ENCODE measurements at places on chromosomes 1 and 21.

- DNase-seq = no peak
Observed at GRCh38 chr1:205650241-205650640, 18.4 kb upstream of the ELK4 start.

DNA sequence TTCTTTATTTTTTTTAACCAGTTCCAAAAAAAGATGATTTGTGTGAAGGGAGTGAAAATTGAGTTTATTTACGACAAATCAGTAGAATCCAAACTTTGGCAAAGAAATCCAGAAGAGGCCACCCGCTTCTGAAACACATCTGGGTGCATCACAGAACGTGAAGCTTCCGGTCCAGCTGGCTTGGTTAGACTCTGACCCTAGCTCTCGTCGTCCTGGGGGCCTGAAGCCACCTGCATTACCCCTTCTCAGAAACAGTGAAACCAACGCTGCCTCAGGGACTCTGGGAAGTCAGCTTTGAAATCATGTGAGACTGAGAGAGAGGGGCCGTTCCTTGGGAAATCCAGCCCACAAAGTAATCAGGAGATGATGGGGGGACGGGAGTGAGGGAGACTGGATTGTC lies 21.8 kb downstream of the AJAP1 start:
- no peak for DNase-seq

DNA sequence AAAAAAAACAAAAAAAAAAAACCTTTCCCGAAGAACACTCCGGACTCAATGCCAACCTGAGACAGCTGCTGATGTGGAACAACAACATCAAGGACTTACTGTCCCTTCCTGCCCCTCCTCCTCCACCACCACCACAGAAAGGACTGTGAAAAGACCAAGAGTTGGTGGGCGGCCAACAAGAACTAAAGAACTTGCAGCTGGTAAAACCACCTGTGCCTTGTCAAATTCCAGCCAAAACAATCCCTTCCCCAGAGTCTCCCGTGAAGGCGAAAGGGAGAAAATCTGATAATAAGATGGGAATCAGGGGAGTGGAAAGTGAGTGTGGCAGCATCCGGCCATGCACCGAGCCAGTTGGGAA lies 88.9 kb downstream of the PROX1 start:
- no peak for DNase-seq

GRCh38 chr21:22297575-22297974 lies 1299.4 kb downstream of the NCAM2 start:
- no peak for DNase-seq

- no peak for DNase-seq
Observed at GRCh38 chr1:113320272-113320671, 70.0 kb upstream of the MAGI3 start.

GRCh38 chr1:198019126-198019525 lies 102.0 kb downstream of the LHX9 start:
- DNase-seq = no peak

DNA sequence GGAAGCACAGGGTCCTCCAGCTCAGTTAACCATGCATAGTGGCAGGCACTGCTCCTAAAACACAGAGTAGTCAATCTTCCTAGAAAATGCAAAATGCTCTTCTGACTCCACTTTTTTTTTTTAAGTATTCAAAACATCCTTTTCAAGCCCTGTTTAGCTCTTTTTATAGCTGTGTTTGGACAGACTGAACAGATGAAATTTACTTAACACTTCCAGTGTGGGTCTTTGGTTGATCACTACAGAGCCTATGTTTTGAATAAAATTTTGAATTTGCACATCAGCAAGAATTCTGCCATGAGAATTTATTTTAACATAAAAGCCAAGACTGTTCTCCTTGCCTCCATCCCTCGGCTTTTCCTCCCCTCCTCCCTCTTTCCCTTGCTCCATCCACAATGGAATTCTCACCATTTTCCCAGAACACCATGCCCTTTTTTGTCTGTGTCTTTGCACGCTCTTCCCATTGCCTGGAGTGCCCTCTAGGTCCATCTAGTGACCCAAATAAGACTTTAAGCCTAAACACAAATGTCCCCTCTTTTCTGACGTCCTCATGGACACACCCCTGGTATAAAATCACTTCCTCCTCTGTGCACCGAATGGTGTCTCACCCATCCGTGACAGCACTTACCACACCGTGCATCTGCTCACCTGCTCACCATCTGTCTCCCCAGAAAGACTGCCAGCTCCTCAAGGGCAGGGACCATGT lies 24.0 kb upstream of the CPT2 start:
- DNase-seq = peak; percentile 48

- no peak for DNase-seq
Observed at GRCh38 chr1:12439073-12439472, 178.9 kb downstream of the DHRS3 start.

- DNase-seq = no peak
Observed at GRCh38 chr1:154553056-154554030, 5.1 kb downstream of the UBE2Q1 start.

- DNase-seq = peak; percentile 5
Observed at GRCh38 chr1:169601096-169601881, 15.0 kb upstream of the F5 start.

GRCh38 chr1:65254320-65255034 lies 54.9 kb upstream of the DNAJC6 start:
- peak; percentile 73 for DNase-seq

- no peak for DNase-seq
Observed at GRCh38 chr1:32893198-32894018, 7.1 kb downstream of the HPCA start.

DNA sequence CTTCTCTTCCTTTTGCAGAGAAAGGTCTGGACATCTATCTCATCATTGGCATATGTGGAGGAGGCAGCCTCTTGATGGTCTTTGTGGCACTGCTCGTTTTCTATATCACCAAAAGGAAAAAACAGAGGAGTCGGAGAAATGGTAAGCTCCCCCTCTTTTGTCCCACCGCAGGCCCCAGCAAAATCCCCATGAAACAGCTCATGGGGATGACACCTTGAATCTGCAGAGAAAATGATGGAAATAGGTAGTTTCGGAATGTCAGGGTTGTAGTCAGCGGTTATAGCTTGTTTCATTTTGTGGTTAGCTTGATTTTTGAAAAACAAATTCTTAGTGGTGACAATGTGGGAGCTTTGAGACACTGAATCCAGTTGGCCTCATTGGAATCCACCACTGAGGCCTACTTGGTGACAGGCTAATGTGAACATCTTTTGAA lies 10.3 kb downstream of the CD2 start:
- DNase-seq = no peak

GRCh38 chr1:90761781-90762589 lies 44.9 kb upstream of the BARHL2 start:
- DNase-seq = no peak

DNA sequence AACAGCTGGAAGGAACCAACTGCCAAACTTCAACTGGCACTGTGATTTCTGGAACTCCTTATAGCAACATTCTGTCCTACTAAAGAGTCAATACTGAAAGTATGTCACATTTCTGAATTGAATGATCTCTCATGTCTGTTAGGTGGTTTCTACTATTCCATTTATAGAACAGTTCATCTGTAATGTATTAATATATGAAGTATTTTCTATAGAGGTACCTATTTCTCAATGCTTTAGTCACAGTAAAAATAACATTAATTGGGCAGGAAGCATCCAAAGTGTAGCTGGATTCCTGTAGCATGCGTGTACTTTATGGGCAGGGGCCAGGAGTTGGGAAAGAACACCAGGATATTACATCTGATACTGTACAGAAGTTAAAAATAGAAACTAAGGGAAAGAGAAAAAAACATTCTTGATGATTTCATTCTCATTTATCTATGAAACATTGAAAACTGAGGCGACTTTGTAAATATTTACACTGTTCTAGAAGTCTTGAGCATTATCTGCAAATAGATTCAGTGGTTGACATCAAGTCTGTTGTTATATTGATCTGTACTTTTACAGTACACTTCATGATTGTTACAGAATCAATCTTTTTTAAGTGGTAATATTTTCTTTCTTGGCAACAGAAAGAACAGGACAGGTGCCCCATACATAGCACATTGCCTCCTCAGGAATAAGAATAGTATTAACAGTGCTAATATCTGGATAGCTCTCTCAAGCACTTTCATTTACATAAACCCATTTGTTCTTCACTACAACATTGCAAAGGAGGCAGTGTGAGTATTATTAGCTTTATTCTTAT lies 6.2 kb upstream of the ZNF281 start:
- DNase-seq = peak; percentile 73

DNA sequence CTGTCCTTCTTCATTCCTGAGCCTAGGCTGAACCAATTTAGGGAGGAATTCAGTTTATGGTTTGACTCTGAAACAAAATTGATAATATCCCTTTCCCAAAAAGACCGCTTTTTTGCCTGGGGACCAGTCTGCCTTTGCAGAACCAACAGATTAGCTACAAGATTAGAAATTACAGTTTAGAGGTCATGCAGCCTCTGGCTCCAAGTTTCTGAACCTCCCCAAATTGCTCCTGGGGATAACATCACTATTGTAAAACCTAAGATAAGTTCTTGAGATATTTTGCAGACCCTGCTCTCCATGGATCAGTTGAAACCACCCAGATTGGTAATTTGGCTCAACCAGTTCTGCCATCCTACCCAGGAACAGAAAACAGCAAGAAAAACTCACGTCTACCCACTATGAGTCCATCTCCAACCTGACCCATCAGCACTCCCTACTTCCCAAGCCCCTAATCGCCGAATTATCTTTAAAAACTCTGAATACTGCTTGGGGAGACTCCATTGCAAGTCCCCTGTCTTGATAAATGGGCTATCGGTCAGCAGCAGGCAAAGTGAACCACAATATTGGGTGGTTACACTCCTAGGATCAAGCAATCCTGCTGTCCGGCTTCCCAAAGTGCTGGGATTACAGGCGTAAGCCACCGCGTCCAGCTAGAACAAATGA lies 605 bp upstream of the RABGGTB start:
- no peak for DNase-seq

DNA sequence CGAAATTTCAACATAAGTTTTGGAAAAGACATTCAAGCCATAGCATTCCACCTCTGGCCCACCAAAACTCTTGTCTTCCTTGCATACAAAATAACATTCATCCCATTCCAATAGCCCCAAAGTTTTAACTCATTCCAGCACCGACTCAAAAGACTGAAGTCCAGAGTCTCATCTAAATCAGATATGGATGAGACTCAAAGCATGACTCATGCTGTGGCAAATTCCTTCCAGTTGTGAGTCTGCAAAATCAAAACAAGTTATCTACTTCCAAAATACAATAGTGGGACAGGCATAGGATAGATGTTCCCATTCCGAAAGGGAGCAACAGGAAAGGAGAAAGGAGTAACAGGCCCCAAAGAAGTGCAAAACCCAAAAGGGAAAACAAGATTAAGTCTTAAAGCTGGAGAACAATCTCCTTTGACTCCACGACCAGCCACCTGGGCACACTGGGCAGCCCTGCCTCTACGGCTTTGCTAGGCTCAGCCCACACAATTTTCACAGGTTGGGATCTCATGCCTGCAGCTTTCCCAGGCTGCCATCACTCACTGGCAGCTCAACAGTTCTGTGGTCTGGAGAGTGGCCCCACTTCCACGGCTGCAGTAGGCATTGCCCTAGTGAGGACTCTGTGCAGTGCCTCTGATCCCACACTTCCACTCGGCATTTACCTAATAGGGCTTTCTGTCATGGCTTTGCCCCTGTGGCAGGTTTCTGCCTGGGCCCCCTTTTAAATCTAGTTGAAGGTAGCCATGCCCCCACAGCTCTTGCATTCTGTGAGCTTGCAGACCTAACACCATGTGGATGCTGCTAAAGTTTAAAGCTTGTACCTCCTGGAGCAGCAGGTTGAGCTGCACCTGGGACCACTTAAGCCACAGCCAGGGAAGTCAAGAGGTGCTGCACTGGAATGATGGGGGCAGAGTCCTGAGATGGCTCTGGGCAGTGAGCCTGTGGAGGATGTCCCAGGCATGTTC lies 51.0 kb downstream of the RUNX3 start:
- DNase-seq = no peak

- DNase-seq = no peak
Observed at GRCh38 chr1:216670118-216670883, 52.9 kb downstream of the ESRRG start.

GRCh38 chr1:116679091-116679827 lies 11.7 kb upstream of the IGSF3 start:
- DNase-seq = no peak

DNA sequence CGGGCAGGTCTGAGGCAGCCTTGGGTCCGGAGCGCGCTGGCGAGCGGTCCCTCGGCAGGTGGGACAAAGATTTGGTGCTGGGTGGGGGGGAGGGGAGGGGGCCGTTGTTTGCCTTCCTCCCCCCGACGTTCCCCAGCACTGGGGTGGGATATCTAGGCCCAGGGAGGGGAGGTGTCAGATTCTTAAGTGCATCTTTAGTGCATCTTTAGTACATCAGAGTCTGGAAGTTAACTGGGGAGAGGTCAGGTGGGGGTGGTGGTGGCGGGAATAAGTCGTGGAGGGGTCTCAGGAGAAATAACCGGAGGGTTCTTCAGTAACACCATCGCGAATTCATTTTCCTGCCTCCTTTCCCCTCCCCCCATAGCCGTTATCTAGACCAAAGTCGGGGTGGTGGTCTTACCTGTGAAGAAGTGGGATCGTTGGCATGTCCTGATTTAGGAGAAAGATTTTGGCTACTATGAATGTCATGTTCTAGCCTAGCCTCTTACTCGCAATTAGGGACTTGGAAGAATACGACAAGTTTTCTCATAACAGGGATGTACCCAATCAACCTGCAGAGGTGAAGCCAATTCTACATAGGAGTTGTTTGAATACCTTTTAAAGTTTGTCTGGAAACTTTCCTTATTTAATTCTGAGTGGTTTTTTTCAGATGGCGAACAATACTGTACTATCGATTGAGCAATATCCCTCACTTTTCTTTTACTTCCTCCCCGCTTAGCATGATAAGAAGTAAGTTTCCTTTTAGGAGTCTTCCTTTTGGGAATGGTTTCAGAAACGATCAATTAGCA lies 886 bp downstream of the ZMYM4 start:
- no peak for DNase-seq

DNA sequence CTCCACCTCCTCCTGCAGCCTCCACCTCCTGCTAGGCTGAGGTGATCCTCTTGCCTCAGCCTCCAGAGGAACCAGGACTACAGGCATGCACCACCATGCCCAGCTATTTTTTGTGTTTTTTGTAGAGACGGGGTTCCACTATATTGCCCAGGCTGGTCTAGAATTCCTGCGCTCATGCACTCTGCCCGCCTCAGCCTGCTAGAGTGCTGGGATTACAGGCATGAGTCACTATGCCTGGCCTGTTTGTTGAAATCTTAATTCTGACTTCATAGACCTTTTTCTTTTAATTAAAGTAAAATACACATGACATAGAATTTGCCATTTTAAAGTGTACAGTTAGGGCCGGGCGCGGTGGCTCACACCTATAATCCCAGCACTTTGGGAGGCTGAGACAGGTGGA lies 42.7 kb downstream of the FAAP20 start:
- no peak for DNase-seq
